ENCODE measurements at places on chromosomes 1 and 21.
A peak's percentile ranks its signal among the peaks of the same experiment; 100 is the strongest.

GRCh38 chr1:105730701-105731100 lies 1325.8 kb upstream of the PRMT6 start:
- no peak for DNase-seq

DNA sequence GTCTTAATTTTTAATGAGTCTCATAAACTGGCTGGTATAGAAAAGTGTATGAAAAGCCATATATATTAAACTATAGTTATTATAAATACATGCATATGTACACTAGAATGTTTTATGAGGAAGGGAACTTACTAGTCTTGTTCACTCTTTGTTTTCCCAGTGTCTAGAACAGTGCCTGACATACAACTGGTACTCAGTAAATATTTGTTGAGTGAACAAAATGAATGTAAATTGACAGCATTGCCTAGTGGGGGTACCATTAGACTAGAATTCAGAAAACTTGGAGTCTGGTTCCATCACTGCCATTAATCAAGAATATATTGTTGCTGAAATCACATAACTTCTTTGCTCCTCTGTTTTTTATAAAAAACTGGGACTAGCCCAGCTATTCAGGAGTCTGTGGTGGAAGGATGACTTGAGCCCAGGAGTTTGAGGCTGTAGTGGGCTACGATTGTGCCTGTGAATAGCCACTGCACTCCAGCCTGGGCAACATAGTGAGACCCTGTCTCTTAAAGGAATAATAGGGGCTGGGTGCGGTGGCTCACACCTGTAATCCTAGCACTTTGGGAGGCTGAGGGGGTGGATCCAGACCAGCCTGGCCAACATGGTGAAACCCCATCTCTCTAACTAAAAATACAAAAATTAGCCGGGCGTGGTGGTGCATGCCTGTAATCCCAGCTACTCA lies 51.1 kb downstream of the NFIA start:
- DNase-seq, result no peak

DNA sequence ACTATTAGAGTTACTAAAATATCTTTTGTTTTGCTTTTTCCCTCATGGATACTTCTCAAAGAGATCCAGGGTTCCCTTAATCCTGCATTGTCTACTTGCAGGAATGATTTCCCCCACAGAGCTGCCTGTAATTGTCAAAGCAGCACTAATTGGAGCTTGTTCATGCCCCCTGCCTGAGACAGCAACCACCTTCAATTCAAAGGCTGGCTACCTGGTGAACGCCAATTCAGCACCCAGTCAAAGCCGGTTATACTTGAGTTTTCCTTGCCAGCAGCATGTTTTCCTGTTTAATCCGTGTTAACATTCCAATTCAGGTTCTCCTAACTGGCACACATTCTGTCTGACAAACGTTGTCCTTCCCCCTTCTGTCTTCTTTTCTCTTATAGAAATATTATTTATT lies 382.9 kb downstream of the NTNG1 start:
- DNase-seq, result no peak

- DNase-seq, result no peak
Measured at GRCh38 chr1:166237675-166238074, 70.9 kb upstream of the FAM78B start.

DNA sequence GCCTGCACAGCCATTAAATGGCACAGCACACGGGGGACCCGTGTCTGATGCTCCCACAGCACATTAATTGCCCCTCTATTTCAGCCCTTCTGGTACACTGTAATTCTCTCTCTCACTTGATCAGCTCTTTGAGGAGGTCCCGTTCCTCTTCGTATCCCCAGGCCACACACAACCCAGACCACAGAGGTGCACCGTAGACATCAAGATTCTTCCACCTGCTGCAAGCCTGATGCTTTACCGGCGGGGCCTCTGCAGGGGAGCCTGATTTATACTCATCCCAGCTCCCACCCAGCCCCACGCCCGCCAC lies 759 bp downstream of the SMYD3 start:
- no peak for DNase-seq

DNA sequence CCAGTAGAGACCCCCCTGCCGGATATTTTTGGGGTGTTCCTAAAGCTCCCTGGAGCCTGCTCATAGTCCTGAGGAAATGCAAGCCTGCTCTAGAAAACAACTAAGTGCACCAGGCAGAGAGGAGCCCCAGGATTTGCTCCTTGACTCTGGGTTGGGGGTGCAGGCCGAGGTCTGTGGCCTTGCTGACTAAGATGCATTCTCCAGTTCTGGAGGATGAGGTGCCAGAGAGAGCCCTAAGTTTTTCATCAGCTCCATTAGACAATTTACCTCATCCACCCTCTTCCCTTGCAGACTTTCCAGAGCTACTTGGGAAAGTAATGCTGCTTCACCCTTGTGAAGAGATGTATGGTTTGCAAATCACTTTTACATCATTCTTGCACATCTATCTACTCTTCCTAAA lies 9.1 kb downstream of the TUFT1 start:
- no peak for DNase-seq

DNA sequence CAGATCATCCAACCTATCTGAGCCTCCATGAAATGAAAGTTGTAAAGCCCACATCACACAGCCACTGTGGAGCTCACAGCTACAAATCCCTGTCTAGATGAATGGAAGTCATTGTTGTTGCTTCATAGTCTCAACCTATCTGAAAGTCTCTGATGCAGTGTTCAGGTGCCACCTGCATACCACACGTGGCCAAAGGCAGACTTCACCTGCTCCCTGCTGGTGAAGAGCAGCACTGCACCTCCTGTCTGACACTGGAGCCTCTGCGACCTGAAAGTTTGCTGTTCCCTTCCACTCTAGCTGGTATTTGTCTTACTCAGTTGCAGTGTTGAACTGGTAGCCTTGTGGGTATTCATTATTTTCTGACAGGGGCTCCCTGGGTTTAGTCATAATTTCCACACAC lies 18.4 kb downstream of the LORICRIN start:
- DNase-seq, result no peak

DNA sequence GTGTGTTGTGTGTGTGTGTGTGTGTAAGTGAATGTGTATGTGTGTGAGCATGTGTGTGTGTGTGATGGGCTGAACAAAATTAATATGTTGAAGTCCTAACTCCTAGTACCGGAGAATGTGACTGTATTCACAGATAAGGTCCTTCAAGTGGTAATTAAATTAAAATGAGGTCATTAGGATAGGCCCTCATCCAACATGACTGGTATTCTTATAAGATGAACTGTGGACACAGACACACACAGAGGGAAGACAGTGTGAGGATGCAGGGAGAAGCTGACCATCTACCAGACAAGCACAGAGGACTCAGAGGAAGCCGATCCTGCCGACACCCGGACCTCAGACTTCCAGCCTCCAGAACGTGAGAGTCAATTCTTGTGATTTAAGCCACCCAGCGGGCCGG lies 91.2 kb upstream of the PGBD5 start:
- DNase-seq, result no peak

DNA sequence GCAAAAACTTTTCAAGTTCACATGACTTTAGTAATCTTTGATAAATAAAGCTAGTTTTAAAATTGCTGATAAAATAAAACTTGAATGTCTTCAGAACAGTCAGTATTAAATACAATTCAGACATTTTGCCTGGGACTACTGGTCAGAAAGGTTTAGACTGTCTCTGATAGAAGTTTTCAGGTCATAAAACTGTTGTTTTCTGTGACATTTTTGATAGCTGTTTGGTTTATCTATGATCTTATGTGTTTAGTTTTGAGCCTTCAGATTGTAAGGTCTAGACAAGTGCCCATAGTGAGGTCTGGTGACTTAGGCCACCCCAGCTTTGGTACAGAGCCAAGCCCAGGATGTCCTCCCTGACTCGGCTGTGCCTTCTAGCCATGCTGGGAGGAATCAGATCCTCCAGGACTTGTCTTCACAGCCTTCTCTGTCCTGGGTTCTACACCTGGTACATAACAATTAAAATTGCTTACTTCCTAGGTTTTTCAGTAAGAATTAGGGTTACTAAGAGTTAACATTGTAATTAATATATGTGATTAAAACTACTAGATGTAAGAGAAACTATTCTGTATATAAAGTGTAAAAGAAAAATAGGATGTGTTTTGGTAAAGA lies 15.1 kb upstream of the DNAH14 start:
- no peak for DNase-seq

GRCh38 chr1:101742509-101742908 lies 254.2 kb downstream of the OLFM3 start:
- no peak for DNase-seq

DNA sequence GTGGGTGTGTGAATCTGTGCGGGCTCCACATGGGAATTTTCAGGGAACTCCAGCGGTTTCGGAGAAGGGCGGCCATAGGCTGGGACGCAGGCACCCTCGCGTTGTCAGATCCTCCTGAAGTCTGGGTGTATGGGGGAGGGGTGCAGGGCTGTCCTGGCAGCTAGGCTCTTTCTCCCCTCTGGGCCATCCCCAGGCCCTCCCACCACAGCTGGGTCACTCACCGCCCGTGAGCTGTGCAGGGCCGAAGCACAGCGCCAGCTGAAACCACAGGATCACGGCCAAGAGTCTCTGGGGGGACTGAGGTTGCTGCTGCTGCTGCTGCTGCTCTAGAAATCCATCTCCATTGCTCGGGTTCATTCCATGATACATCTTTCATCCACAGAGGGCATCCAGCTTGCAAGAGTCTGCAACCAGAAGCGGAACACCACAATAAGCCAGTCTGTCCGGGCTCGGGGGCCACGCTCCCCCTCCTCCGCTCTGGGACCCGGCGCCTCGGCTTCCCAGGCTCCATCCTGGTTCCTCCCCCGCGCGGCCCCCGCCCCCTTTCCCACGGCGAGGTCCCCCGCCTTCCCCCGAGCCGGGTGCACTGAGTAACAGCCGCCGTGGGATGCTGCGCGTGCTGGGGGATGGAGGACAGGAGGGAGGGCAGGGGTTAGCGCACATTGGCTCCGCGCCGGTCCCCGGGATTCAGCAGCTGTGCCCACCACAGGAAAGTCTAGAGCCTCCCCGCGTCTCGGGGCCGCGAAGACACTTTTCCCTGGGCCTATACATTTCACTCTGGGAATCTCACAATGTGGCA lies 720 bp downstream of the SUSD4 start:
- DNase-seq, result peak; percentile 6

DNA sequence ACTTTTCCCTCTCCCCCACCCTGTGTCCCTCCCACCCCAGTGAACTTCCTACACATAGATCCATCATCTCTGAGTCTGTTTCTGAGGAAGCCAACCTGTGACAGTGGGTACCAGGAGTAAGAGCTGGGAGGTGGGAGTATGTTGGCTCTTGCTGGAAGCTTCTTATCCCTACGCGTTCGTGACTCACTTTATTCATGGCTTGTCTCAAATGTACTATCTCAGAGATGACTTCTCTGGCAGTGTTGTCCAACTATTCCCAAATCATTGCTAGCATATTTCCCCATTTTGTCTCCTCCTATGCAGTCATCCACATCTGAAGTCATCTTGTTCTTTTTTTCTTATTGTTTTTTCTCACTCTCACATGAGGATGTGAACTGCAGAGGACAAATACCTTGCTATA lies 88.0 kb downstream of the HIVEP3 start:
- DNase-seq, result no peak

- no peak for DNase-seq
Measured at GRCh38 chr1:67970088-67970487, 80.3 kb downstream of the DIRAS3 start.

GRCh38 chr1:244653439-244654107 lies 647 bp downstream of the DESI2 start:
- no peak for DNase-seq

DNA sequence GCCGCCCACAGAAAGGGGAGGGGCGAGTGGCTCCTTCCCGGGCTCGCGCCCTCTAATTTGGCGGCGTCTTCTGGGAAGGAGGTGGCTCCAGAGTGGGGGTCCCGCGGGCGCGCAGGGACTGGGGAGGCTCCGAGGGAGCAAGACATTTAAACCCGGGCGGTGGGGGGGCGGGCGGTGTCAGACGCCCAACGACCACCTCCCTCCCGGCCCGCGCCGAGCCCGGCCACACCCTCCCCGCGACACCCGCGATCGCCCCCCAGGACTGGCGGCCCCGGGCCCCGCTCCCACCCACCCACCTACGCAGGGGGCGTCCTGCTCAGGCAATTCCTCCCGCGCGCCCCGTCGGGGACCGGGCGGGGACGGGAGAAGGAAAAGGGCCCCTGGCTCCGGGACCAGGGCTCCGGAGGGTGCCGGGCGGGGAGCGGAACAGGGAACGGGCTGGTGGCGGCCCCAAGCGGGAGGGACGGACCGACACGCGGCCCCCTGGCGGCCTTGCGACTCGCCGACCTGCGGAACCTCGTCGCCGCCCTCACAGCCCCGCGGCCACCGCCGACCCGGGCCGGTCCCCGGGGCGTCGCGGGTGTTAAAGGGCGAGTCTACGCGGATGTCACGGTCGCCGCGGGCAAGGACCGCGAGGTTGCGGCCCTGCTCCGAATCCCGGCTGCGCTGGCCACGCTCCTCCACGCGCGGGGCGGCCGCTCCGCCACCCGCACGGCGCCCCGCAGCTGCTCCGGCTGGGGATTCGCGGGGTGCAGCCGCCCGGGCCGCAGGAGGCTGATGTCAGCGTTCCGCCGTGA lies 94.0 kb upstream of the FMN2 start:
- no peak for DNase-seq

GRCh38 chr1:25504706-25505595 lies 38.5 kb upstream of the LDLRAP1 start:
- no peak for DNase-seq

DNA sequence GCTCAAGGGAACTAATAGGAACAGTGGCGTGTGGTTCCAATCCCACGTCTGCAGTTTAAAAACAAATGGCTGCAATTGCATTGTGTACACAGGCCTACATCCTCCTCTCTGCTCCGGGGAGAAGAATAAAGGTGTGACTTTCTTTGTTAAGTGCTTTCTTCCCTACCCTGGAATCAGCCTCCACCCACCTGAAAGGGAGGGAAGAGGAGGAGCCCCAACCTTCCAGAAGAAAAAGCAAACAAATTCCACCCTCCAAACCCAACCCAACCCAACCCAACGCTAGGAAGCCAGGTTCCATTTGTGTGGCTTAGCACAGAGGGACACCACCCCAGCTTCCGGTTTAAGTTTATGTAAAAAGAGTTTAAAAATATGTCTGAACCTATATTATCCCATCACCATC lies 11.8 kb upstream of the BACE2 start:
- DNase-seq, result no peak
